ENCODE measurements at places on chromosomes 3 and 15.

DNA sequence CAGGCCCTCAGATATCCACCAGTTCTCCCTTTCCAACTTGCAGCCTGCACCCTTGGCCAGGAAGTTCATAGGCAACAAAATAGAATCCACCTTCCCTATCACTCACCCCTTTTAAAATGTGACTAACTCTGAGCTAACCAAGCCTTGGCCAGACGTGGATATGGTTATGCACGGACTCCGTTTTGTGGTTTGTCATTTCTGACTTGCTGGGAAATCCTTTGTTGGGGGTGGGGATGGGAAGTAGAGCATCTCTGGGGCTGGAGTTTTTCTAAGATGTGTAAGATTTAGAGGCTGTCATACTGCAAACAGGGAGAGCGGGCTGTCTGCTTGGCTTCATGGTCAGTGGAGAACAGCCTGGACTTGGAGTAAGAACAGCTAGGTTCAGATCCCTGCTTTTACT, 62.6 kb downstream of the SMAD3 start:
- DNase-seq: no peak

- DNase-seq: no peak
Observed at GRCh38 chr15:58109419-58109818, 28.8 kb upstream of the AQP9 start.

DNA sequence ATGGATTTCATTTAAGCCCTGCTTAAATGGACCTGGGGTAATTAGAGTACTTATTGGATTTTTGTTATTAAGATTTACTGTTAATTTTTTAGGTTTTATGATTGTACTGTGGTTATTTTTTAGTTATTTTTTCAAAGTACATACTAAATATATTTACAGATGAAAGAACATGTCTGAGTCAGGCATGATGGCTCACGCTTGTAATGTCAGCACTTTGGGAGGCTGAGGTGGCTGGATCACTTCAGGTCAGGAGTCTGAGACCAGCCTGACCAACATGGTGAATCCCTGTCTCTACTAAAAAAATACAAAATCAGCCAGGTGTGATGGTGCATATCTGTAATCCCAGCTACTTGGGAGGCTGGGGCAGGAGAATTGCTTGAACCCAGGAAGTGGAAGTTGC, 16.2 kb upstream of the RPL24 start:
- DNase-seq: no peak

- peak; percentile 30 for DNase-seq
Observed at GRCh38 chr3:128491691-128491940, 1.4 kb downstream of the GATA2 start.

DNA sequence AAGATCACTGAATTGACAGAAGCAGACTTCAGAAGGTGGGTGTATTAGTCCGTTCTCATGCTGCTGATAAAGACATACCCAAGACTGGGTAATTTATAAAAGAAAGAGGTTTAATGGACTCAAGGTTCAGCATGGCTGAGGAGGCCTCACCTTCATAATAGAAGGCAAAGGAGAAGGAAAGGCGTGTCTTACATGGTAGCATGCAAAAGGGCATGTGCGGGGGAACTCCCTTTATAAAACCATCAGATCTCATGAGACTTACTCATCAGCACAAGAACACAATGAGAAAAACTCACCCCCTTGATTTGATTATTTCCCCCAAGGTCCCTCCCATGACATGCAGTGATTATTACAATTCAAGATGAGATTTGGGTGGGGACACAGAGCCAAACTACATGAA, 416.3 kb upstream of the EPHA3 start:
- DNase-seq: no peak

DNA sequence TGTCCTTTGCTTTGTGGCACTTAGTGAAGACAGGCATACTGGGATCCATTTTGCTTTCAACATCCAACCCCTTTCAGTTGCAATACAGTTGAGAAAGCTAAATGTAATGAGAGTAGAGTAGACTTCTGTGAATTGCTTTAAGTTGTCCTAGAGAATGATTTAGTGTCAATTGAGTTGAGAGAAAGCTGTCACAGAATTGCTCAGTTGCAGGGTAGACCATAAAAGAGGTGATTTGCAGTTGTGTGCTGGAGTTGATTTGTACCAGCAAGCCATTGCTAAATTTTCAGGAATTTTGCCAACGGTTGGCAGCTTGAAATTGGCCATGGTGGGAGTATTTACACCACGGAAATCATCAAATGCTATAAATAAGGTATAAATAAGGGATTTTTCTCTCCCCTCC, 2.2 kb downstream of the ABHD5 start:
- no peak for DNase-seq

DNA sequence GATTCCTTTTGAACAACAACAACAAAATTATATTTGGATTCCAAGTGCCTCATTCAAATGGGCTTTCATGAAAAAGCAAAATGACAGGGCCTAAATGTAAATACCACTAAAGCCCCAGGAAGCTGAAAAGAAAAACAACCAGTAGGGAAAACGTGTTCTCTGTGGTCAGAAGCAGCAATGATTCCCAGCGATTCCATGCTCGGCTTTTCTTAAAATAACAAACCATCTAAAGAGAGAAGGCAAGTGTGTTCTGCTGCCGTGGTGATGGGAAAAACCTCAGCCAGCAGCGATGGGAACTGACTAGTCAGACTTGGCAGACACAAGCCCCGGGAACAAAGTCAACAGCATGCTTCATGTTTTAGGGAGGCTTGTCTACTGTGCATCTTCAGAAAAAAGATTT, 153.6 kb downstream of the TNIK start:
- DNase-seq: no peak

GRCh38 chr3:137770835-137771399, 6.8 kb downstream of the SOX14 start:
- DNase-seq: no peak

DNA sequence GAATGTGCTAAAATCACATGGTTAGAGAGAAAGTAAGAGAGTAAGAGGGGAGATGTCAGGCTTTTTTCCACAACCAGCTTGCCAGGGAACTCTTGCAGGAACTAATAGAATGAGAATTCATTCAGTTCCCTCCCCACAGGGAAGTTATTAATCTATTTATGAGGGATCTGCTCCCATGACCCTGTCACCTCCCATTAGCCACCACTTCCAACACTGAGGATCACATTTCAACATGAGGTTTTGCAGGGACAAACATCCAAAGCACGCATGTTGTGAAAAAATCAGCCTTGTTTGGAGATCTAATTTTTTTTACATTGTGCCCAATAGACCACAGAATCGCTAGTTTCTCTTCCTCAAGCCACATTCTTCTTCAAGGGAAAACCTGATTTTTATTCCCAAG, 904.0 kb downstream of the TBL1XR1 start:
- no peak for DNase-seq

DNA sequence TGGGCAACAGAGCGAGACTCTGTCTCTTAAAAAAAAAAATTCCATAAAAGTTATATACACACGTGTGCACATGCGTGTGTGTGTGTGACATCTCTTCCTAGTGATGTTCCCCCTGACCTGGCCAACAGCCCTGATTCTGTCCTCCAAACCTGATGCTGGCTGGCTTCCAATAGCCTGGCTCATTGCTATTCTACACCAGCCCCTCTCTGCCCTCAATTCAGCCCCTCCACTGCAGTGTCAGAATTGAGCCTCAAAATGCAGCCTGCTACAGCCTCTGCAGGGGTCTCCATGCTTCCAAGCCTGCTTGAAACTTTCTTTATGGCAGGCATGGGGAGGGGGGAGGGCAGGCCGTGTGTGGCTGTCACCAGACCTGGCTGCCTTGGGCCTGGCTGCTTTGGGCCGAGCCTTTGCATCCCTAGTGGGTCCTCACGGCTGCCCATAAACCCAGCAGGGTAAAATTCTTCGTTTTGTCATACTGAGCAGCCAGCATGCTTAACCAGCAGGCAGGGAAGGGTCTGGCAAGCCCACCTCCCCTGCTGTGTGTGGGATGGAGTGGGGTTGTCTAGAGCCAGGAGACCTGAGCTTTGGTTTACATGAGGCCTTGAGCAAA, 22.7 kb upstream of the DOCK3 start:
- DNase-seq: no peak

GRCh38 chr15:31434588-31435260, 108.1 kb downstream of the KLF13 start:
- peak; percentile 73 for DNase-seq

DNA sequence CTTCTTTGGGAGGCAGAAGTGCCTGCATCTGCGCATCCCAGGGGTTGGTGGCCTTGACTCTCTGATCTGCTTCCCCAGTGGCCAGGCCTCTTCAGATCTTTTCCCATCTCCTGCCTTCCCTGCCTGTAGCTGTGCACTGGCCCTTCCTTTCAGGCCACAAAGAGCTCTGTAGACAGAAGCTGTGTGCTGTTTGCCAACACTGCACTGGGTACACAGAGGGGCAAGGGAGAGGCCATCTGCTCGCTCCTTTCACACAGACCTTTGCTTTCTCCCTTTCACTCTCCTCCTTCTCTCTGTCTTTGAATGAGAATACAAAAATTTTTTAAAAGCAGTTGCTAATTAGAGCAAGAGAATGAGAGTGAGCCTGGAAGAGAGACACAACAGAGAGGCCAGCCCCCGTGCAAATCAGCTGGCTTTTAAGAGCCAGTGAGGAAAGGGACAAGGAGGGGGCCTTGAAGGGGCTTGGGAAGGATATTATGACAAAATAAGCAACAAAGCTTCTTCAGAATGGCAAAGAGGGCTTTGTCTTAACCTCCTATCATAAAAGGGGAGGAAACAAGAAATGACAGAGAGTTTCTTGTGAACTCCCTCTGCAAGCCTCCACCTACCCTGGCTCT, 170.9 kb downstream of the EPHB1 start:
- DNase-seq: no peak

DNA sequence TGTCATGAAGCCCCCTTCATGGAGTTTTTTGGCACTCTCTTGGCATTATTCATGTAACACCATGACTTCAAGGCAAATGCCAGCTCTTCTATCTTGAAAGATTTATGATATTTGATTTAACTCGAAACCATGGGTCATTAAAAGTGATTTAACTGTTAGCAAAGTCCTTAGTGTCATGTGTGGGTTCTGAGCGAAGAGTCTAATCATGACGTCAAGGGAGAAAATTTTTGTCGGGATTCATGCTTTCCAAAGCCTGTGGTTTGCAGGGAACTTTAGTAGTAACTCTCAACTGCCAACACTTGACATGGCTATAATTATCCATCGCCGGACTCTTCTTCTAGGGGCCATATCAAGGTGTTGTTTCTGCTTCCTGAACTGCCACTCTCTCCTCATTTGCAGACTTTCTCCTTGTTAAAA, 11.5 kb downstream of the GXYLT2 start:
- no peak for DNase-seq

DNA sequence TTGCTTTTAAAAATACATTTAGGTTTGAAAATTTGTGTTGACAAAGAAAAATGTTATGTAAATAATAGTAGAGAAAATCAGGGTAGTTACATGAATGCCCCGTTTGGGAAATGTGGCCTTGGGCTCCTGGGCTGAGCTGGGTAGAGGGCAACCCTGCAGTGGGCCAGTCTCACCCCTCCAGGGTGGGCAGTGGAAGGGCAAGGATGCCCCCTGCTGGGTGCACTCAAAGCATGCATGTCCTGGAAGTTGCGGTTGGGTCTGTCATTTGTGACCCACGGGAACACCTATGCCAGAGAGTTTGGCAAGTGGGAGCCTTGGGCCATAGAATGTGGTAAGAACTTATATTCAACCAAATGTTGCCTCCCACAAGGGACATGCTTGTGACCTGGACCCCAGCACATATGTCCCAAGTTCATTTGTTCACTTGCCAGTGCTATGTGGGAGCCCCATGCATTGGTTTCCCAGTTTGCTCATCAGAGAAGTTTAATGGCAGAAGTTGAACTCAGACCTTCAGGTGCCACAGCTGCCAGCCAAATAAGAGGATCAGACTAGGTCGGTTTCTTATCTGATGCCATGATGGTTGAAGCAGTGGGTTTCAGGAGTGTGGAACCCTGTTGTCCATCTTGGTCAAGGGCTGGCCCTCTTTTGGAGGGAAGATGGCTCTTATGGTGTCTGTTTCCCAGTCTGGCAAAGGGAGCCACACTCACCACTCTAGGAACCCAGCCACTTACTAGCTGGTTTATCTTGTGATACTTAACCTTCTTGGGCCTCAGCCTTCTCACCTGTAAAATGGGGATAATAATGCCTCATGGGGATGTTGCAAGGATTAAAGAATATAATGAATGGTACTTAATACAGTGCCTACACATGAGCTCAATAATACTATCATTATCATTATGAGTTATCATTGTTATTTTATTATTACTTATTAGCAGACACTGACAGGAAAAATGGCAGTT, 2.5 kb upstream of the PLCB2 start:
- DNase-seq: peak; percentile 77

GRCh38 chr3:63912768-63913588, 795 bp upstream of the SCAANT1 start:
- DNase-seq: no peak

DNA sequence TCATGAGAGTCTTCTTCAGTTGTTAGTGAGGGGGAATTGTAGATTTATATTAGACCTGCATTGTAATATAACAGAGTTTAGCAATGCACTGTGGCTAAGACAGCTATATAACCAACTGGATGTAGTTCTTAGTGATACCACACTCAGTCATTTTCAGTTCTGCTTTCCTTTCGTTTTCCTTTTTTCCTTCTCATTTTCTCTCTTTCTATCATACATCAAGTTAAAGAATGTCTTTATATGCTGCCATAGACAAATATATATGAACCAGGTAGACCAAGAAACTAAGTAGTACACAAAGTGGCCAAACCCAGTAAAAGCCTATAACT, 43.7 kb upstream of the CD47 start:
- no peak for DNase-seq

GRCh38 chr3:111143-112069, 85.2 kb upstream of the CHL1 start:
- no peak for DNase-seq

DNA sequence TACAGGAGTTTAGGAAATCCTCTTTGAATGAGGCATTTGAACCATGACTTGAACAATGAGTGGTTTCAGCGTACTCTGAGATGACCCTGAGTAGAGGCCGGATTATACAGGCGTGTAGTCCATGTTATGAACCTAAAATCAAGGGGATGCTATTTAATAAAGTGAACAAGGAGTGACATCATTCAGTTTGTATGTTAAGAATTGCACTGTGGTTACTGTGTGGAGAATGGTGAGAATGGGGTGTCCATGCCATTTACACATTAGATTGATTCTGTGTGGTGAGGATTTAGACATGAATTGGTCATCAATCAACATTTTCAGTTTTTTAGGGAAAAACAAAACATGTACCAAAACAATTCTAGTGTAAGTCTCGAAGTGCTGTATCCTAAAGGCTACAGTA, 65.8 kb downstream of the TPRG1 start:
- no peak for DNase-seq

Measured in hematopoietic multipotent progenitor cell treated with erythropoietin and hydrocortisone succinate and interleukin-3 and kit ligand, for 8 days (in vitro differentiated cells).